Cortex of kidney (tissue), 1 donor: ENCODE measurements at places on chromosomes 13 and 19.

- no peak for DNase-seq
Measured at GRCh38 chr13:20960663-20961309, 58.2 kb upstream of the XPO4 start.

DNA sequence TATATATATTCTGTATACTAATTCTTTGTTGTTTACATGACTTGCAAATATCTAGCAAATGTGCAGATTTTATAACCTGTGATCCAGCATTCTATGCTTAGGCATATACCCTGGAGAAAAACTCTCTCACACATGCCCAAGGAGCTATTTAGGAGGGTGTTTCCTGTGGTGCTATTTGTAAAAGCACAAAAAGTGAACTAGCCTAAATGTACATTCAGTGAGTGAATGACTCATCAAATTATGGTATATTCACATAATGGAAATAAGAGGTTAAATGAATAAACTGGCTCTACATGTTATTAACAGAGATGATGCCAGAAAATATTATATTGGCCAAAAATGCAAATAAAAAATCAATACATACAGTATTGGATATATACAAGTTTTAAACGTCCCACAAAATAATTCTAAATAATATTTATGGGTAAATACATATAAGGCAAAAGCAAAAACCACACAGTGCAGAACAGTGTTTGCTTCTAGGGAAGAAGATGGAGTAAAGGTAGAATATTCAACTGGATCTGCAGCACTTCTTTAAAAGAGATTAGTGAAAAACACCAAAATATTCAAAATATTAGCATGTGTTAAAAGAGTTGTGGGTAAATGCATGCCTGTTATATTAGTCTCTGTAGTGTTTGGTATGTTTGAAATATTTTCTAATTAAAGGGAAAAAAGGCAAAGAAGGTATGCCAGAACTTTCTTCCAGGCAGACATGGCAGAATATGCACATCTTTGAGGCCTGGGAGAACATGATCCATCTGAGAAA is 344.7 kb downstream of the KLF5 start:
- no peak for DNase-seq

DNA sequence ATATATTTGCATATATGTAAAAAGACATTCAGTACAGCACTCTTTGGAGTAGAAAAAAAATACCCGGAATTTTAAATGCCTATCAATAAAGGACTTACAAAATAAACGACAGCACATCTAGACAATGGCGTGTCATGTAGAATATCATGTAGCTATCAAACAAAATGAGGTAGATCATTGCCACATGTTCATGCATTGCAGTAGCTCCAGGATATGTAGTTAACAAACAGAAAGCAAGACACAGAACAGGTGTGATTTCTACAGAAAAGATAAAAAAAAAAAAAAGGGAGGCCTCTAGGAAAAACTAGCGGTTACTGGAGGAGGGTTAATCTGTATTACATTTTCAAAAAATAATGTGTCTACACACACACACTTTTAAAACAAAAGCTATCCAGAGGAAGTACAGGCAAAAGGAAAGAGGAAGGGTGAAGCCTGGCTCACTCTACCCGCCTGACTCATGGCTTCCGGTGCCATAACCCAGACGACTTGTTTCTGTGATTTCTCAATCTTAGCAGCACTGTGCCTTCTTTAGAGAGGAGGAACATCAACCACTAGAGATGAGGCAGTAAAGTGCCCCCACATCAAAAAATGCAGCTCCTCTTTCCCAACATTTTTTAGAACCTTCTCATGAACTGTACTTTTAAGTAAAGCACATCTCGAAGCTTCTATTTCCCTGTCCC is 6.9 kb downstream of the KCTD12 start:
- no peak for DNase-seq

GRCh38 chr19:5932609-5933262 is 18.7 kb downstream of the CAPS start:
- DNase-seq = no peak

- no peak for DNase-seq
Measured at GRCh38 chr19:29320618-29321017, 107.7 kb upstream of the UQCRFS1 start.

DNA sequence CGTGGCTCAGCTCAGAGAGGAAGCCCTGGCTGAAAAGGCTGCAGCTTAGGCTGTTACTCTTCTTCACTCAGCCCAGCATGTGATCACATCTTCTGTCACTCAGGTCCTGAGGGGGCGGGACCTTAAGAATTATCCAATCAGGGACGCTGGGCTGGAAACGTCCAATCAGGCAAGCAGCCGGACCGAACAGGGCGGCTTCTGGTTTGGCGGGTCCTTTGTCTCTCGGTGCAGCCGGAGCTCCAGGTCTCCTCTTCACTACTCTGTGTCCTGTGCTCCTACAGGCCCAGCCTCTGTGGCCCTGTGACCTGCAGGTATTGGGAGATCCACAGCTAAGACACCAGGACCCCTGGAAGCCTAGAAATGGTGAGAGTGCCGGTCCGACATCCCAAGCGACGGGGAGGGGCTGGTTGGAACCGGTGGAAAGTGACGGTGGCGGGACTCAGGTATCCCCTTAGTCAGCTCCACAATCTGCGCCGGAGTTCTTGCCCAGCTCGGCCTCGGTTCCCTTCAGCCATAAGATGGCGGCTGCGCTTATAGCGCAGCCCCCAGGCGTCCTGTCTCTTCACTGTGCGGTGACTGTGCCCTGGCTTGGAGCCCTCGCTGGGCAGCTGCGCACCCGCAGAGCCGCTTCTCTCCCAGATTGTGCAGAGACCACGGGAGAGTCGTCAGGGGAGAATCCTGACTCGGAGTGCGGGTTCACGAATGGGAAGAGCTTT is at the start of gene ZNF93:
TSS of gene ZNF93 (plus strand) at position 218 of the 716 bp plus-strand sequence. CDS start at position 361, 143 bp downstream.
- DNase-seq = no peak

DNA sequence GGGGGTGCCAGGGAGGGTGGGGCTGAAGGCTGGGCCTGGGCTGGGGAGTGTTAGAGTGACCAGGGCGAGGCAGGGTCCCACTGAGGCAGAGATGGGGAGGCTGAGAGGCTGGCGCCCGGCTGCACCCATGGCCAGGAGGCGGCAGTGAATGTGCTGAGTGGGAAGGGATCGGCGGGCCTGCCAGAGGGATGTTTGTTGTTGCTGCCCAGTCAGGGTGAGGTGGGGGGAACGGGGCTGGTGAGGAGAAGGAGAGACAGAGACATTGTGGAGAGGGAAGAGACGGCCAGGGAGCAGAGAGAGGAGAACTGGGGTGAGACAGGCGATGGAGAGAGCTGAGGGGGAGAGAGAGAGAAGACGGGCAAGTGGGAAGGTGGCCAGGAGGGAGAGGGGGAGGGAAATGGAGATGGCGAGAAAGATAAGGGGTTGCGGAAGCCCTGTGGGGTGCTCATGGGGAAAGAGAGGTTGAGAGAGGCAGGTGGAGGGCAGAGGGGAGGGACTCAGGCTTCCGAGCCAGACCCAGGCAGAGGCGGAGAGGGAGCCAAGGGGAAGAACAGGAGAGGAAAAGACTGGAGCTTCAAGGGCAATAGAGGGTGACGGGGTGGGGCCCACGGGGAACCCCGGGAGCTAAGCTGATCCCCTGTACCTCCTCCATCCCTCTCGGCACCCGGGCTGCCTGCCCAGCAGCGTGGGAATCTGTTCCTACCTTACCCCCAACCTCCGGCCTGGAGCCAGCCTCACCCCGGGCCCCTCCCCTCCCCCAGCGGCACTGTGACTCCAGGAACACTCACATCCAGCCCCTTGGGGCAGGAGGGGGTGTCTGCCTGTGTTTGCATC is 690 bp upstream of the B3GNT8 start:
- no peak for DNase-seq

DNA sequence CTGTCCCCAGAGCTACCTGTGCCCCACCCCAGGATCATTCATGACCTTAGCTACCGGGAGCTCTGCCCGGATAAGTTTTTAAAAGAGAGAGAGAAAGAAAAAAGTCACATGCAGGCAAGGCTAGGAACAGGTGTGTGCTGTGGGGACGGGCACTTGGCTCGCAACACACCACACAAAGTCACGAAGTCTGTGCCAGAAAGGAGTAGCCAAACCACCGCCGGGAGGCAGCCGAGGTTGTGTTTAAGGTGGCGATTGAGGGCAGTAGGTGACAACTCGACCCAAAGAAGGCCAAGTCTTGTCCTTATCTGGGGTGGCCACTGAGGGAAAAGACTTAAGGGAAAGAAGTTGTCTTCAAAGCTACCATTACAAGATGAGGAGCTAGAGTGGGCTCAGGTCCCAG is 4.6 kb upstream of the TSHZ3 start:
- DNase-seq = no peak

- no peak for DNase-seq
Measured at GRCh38 chr19:58021541-58022282, 12.1 kb upstream of the ZSCAN1 start.
